Epithelial cell of proximal tubule (primary cell): ENCODE measurements at places on chromosomes 5 and 9.
A peak's percentile ranks its signal among the peaks of the same experiment; 100 is the strongest.

DNA sequence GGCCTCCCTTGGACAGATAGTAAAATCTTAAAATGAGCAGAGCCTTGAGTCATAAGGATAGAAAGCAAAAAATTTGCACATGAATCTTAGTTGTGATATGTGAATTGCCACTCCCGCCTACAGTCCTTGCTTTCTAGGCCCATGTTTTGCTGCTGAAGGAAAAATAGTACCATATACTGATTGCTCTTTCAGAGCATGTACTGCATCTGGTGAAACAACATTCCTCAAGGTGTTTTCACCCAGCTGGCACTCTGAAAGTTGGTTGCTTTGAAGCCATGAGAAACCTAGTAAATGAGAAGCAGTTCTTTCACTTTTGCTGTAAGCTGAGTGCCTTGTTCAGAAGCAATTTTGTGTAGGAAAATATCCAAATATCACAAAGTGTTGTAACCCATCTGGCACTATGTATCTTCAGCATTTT is 10.3 kb downstream of the CDC37L1 start:
- no peak for DNase-seq

GRCh38 chr9:90846770-90847419 is 45.3 kb downstream of the SYK start:
- DNase-seq: no peak

GRCh38 chr9:17160327-17160726 is 25.5 kb downstream of the CNTLN start:
- DNase-seq: no peak

DNA sequence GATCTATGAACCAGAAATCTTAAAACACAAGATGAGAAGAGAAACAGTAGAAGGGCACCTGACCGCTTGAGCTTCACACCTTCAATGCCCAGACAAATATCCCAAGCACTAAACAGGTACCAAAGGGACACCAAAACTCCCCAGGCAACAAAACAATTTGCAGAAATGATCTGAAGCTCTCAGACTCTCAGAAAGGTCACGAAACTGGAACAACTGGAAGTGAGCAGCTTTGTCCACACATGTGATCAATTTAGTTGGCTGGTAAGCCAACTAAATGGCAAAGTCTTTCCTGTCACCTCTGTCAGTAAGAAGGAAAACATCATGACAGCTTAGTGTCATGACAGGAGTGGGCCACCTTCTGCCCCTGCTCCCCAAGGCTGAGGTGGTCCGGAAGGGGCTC is 4.1 kb downstream of the IPPK start:
- no peak for DNase-seq

GRCh38 chr9:92332577-92333281 is 7.0 kb downstream of the CENPP start:
- DNase-seq: no peak

DNA sequence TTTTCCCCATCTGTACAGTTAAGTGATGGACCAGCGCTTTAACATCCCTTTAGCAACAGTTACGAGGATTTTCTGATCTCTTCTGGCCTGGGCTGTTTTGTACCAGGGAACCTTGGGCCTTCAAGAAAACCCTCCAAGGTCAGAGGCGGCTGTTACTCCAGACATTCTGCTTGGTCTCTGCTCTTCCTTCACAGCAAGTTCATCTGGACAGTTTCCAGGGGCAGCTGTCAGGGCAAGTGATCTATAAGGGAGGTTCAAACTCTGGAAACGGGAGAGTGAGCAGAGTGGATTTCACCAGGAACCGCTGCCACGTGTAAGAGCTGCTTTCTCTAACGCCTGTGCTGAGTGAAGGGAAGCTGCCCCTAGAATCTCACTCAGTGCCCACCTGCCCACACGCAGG is 36.7 kb downstream of the ZNF618 start:
- no peak for DNase-seq

DNA sequence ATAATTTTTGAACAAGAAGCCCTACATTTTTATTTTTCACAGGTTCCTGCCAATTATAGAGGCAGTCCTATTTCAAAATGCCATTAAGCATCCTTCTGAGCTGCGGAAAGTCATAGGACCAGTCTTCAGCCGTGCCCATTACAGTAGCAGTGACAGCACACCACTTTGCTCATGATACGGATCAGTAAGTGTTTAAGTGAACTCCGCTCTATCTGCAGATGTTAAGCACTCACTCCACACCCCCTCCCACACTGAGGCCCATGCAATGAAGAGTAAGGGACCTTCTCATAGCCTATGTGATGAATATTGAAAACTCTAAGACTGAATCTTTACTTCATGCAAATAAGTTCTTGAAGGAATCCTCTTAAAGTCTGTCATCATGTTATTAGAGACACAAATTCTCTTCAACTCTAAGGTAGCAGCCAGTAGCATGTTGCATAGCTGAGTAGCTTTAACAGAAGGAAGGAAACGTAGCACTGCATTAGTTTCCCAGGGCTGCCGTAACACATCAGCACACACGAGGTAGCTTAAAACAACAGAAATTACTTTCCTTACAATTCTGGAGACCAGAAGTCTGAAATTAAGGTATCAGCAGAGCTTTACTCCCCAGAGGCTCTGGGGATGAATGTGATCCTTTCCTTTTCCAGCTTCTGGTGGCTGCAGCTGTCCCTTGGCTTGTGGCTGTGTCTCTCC is 20.3 kb upstream of the TAF11L2 start:
- DNase-seq: no peak

GRCh38 chr9:38047301-38048251 is 21.5 kb downstream of the SHB start:
- peak; percentile 95 for DNase-seq

- peak; percentile 100 for DNase-seq
Observed at GRCh38 chr9:72524820-72525540, 3.6 kb downstream of the TMC1 start.

GRCh38 chr5:54758038-54758437 is 227.4 kb downstream of the ESM1 start:
- DNase-seq: no peak

GRCh38 chr9:126927419-126927818 is 12.8 kb downstream of the RALGPS1 start:
- no peak for DNase-seq

- DNase-seq: no peak
Observed at GRCh38 chr5:74490814-74491213, 149.7 kb downstream of the ENC1 start.

GRCh38 chr5:113748403-113748802 is 234.9 kb downstream of the YTHDC2 start:
- no peak for DNase-seq

- DNase-seq: no peak
Observed at GRCh38 chr9:77896269-77896937, 135.2 kb downstream of the GNAQ start.

DNA sequence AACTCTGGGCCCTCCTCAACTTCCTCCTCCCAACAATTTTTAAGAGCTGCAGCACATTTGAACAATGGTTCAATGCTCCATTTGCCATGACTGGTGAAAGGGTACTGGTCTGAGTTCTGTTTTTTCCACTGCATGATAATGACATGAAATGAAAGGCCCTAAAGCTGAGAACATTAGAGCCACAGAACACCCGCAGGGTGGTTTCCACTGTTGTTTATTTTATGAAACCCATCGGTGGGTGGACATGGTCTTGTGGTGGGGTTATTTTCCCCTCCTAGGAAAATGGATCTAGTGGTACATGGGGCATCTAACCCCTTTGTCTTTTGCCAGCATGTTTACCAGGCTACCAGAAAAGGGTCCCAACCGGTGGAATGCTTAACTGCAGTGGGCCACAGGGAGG is 71.8 kb downstream of the SMARCA2 start:
- DNase-seq: no peak

GRCh38 chr5:31133488-31133887 is 60.0 kb upstream of the CDH6 start:
- no peak for DNase-seq
